ENCODE measurements at places on chromosomes 12 and 14.

- H3K4me3 ChIP-seq = no peak overlapping the region
- H3K36me3 ChIP-seq = no peaks in the 10 kb centered on the region
- H3K27me3 ChIP-seq = no peaks in the 10 kb centered on the region
- no peaks in the 10 kb centered on the region for H3K4me1 ChIP-seq
- H3K27ac ChIP-seq = no peak overlapping the region
- no peak for DNase-seq
These were observed 25.1 kb downstream of the STX2 start for GRCh38 chr12:130813949-130814348.

DNA sequence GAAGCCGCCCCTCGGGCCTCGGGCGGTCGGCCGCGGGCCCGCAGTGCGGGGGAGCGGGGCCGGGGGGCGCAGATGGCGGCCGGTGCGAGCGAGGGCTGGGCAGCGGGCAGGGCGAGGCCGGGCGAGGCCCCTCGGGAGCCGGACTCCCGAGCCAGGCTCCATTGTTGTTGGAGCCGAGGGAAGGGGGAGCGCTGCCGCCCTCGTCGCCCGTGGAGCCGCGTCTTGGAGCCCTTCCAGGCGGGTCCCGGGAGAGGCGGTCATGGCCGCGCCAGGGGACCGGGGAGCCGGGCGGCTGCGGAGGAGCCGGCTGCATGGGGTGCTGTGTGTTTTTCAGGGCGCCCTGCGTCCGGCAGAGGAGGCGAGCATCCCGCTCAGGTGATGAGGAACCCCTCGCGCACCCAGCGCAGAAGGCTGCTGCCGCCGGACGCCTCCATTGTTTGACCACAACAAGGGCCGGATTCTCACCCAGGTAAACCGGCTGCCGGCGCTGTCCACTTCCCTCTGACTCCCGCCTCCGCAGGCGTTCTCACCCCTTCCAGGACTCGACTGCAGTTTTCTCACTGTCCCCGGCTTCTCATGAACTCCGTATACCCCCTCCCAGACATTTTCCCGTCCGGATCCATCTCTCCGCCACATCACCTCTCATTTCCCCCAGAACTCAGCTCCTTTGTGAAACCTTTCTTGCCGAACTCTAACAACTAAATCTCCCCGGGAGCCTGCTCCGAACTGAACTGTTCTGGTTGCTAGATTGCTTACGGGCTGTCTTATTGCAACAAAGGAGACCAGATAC, 732 bp downstream of the ZNF664 start:
- H3K4me1 ChIP-seq = peaks cover 4% of the 10 kb centered on the region
- peak; percentile 44 for DNase-seq
- peak overlapping the region; percentile 32 for H3K27ac ChIP-seq
- no peaks in the 10 kb centered on the region for H3K27me3 ChIP-seq
- peaks cover 3% of the 10 kb centered on the region for H3K36me3 ChIP-seq
- H3K4me3 ChIP-seq = peak overlapping the region; percentile 85

DNA sequence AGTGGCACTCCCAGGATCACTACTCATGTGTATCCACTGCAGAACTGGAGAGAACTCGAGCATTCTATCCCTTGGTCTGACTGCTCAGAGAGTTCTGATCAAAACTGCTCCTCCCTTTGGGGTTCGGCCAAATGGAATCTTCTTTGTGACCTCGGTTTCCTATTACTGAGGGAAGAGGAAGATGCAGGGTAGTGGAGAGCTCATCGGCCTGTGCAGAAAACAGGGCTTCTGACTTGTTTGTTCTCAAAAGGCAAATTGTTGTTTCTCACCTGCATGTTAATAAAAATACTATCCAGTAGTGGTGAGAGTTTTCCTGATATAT, 17.1 kb upstream of the AKAP6 start:
- DNase-seq = no peak
- no peak overlapping the region for H3K4me3 ChIP-seq
- no peak overlapping the region for H3K27ac ChIP-seq
- no peaks in the 10 kb centered on the region for H3K36me3 ChIP-seq

GRCh38 chr12:102509123-102509626, 28.8 kb upstream of the IGF1 start:
- H3K4me1 ChIP-seq = no peaks in the 10 kb centered on the region
- H3K27me3 ChIP-seq = no peaks in the 10 kb centered on the region
- H3K27ac ChIP-seq = no peak overlapping the region
- H3K36me3 ChIP-seq = no peaks in the 10 kb centered on the region

GRCh38 chr12:18120899-18121298, 30.9 kb upstream of the RERGL start:
- no peak overlapping the region for H3K4me3 ChIP-seq
- H3K36me3 ChIP-seq = no peaks in the 10 kb centered on the region
- H3K27me3 ChIP-seq = no peaks in the 10 kb centered on the region
- DNase-seq = no peak
- no peak overlapping the region for H3K27ac ChIP-seq
- no peaks in the 10 kb centered on the region for H3K4me1 ChIP-seq

DNA sequence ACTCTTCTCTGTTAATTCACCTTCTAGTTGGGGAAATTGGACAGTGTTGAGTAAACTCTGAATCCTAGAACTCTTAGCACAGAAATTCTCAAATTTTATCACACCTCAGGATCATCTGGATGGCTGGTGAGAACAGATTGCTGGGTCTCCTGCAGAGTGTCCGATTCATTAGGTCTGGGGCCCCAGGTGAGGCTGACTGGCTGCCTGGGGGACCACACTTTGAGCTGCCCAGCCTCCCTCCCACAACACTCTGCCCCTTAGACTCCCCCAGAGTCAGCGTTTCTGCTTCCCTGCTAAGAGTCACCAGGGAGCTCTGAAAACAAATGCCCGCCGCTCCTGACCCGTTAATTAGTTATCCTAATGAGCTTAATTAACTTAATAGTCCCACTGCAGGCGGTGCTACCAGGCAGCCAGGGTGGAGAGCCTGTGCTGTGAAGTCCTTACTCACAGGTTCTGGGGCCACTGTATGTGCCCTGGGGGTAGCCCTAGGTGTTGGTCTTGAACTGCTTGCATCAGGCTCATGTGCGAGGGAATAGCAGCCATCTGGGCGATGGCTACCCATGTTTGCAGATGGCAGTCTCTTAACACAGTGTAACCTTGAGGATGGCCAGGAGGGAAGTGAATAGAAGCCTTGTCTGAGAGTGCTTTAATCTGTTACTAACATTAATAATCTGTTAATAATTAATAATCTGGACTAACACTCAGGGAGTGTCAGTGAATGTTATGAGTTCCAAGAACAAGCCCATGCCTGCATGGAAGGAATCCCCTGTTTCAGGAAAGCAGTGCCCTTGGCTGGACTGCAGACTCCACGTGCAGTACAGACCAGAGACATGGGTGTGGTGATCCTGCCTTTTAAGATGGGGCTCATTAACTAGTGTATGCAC, 35.6 kb downstream of the AACS start:
- DNase-seq = no peak
- no peak overlapping the region for H3K4me3 ChIP-seq
- H3K27me3 ChIP-seq = no peaks in the 10 kb centered on the region
- H3K36me3 ChIP-seq = peaks cover 5% of the 10 kb centered on the region
- H3K4me1 ChIP-seq = peaks cover 9% of the 10 kb centered on the region
- H3K27ac ChIP-seq = no peak overlapping the region

DNA sequence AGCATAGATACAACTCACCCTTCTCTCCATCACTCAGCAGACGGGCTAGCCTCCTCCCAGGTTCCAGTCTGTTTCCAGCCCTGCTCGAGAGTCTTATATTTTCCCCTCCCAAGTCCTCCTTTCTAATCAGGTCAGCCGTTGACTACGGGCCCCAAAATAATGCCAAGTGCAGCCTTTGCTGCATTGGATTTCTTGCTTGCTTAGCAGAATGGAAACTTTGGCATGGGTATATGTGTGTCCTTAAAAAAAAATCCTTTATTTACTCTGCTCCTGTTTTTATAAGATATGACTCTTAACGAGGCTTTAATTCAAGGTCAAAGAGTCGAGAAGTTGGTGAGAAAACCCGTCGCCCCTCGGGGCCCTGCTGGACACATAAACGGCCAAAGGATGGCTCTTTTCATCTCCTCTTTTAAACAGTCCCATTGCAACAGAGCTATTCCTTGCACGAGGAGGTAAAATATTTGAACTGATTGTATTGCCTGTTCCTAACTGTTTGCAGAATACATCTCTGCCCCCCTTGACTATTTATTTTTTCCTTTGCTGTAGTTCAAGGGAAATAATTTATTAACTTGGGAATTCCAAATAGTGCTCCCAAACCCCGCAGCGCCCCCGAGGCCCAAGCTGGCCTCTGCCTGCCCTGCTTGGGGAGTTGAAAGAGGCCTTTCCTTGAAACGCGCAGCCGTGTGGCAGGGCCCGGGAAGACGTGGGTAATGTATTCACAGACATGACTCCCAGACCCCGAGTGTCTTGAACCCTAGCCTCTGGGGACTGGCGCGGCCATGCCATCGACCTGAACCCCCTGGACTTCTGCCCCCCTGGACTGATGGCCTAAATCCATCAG, 156.5 kb upstream of the MYL2 start:
- peaks cover 2% of the 10 kb centered on the region for H3K27me3 ChIP-seq
- no peak for DNase-seq
- no peaks in the 10 kb centered on the region for H3K36me3 ChIP-seq
- H3K4me3 ChIP-seq = no peak overlapping the region

Data from endothelial cell of umbilical vein (primary cell).